H9 (cell line): ENCODE measurements at places on chromosomes 7 and 10. TPM values are rescaled to one million over a fixed set of nuclear protein-coding genes. Genes with fewer than 3 reads are reported as not detected.

ADAM12 gene
- 0.24 and 0.35 TPM in 2 replicates for total RNA-seq

SVOPL gene
- total RNA-seq = 1.1 and 1.4 TPM in 2 replicates

ADRB1 gene
- total RNA-seq = 0.13 TPM in 1 of 2 replicates, not detected in the other

THNSL1 gene
- 3.9 and 4.2 TPM in 2 replicates for total RNA-seq

ERVW-1 gene
- total RNA-seq = 0.09 TPM in 1 of 2 replicates, not detected in the other

RADIL gene
- total RNA-seq = 3.5 and 4.7 TPM in 2 replicates

SYT15 gene
- total RNA-seq = 0.59 and 0.81 TPM in 2 replicates

GUSB gene
- total RNA-seq = 62.0 and 63.4 TPM in 2 replicates

CCDC172 gene
- 1.3 and 1.8 TPM in 2 replicates for total RNA-seq

TMEM273 gene
- not detected in 2 replicates for total RNA-seq

C10orf67 gene
- total RNA-seq = not detected in 2 replicates

ACTL6B gene
- 0.33 and 0.50 TPM in 2 replicates for total RNA-seq

- no peak for DNase-seq
Measured at GRCh38 chr7:159067576-159068487, 76.8 kb downstream of the VIPR2 start.

DNA sequence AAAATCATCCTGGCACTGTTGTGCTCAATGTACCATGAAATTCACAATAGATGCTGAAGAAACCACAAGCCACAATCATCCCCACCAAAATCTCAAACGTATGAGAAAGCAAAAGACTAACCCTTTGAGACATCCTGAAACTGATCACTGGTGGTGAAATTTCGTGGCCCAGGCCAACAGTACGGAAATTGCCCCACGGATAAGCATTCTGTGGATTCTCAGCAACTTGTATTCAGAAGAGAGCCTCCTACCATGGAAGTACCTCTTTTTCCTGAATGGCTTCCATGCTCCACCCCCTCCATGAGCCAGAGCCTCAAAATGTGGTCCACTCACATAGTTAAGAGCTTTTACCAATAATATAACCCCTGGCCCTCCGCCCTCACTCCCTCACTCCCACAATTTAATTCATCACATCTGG lies 163.9 kb upstream of the AUTS2 start:
- DNase-seq = no peak

DNA sequence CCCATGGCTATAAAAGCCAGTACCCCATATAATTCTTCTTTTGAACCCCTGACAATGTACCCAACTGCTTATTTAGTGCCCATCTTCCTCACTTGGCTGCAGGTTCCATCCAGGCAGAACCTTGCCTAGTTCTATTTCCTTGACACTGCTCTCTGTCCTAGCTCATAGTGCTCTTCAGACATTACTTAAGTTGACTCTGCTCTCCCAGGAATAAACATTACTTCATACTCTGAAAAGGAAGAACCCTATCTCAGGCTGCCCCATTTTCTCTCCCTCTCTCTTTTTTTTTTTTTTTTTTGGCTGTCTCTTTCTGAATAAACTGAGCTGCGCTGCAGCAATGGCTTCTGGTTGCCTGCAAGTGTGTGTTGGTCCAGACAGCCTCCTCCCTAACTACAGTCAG lies 21.0 kb downstream of the ACTA2 start:
- no peak for DNase-seq

GRCh38 chr7:105218939-105219770 lies 169.6 kb downstream of the SRPK2 start:
- DNase-seq = no peak

GRCh38 chr10:47376522-47377220 lies 7.4 kb downstream of the ZNF488 start:
- DNase-seq = peak; percentile 8

- DNase-seq = no peak
Measured at GRCh38 chr10:77377034-77377433, 260.6 kb downstream of the KCNMA1 start.

- DNase-seq = no peak
Measured at GRCh38 chr10:48417374-48417773, 110.9 kb downstream of the MAPK8 start.

DNA sequence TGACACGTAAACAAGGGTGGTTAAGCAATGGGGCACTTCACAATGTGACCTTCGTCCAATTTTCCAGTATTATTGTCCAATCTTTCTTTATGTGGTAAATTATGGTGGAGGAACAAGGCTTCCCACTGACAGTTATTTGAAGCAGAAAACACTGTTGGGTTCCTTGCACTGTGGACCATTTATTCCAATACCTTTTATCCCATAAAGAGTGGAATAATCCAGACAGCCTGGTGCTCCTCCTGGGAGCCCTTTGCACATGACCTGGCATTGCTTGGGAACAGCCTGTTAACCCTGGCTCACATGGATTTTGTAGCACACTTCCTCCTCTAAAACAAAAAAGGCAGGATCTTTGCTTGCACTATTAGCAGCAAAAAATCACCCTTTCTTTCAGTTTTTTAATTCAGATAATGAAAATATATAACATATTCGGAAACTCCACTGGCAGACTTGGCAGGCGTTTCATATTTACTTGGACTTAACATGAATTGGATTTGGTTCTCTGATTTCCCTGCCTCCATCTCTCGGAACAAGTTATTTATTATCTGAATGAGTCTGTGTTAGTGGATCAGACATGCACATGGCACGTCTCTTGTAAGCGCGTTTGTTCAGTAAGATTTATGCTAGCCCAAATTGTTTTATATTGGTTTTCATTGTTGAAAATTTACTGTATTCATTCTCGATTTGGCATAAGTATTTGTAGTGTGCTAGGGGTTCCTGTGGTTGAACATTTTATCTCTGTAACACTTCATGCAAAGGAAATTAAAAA lies 59.3 kb downstream of the BMPER start:
- no peak for DNase-seq

- no peak for DNase-seq
Measured at GRCh38 chr7:155746188-155746587, 66.1 kb downstream of the SHH start.

DNA sequence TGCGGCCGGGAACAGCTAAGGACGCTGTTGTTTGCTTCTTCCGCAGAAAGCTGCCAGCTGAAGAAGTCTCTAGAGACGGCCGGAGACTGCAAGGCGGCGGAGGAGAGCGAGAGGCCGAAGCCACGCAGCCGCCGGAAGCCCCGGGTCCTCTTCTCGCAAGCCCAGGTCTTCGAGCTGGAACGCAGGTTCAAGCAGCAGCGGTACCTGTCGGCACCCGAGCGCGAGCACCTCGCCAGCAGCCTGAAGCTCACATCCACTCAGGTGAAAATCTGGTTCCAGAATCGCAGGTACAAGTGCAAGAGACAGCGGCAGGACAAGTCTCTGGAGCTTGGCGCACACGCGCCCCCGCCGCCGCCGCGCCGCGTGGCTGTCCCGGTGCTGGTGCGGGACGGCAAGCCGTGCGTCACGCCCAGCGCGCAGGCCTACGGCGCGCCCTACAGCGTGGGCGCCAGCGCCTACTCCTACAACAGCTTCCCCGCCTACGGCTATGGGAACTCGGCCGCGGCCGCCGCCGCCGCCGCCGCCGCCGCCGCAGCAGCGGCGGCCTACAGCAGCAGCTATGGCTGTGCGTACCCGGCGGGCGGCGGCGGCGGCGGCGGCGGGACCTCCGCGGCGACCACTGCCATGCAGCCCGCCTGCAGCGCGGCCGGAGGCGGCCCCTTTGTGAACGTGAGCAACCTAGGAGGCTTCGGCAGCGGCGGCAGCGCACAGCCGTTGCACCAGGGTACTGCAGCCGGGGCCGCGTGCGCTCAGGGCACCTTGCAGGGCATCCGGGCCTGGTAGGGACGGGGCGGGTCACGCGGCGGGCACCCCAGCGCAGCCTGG lies 2.4 kb downstream of the NKX2-3 start:
- peak; percentile 58 for DNase-seq

DNA sequence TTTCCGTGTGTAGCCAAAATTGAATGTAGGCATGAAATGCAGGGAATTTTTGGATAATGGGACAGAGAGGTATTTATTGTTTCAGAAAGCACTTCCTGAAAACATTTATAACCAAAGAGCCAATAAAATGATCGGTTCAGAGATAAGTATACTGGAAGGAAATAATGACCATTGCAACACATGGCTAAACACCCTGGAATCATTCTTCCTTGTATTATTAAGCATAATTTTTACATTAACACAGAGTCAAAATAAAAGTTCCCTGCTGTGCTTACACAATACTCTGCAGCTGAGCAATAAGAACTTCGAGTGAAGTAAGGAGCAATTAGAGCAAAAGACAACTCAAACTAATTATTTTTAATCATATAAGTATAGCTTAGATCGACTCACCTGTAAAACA lies 648.3 kb downstream of the TNS3 start:
- no peak for DNase-seq

DNA sequence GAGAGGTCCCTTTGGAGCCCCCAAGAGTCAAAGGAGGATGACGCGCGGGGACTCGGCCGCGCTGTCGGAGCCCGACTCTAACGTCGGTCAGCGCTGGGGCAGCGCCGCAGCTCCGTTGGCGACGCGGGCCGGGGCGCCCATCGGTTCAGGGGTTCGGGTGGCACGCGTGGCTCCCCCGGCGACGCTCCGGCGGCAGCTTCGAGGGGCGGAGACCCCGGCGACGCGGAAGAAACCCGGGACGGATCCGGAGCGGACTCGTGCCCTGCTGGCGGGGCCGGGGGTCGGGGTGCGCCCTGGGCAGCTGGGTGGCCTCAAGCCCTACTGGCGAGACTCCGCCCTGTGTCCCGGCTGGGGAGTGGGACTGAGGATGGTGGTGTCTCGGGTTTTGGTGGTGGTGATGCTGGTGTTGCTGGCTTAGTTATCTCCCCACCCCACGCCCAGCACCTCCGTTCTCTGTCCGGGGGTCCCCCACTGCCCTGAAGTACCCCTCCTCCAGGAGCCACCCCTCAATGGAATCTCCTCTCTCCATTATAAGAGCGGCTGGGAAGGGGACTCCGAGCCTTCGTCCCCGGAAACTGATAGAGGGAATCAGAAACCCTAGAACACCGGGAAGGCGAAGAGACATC lies at the start of gene NAT16:
Gene NAT16, minus strand, starts transcription at position 164 of the 626 bp plus-strand sequence. CDS start 5,486 bp downstream, outside the sequence.
- no peak for DNase-seq

- DNase-seq = no peak
Measured at GRCh38 chr7:30896036-30896435, 15.6 kb upstream of the AQP1 start.

DNA sequence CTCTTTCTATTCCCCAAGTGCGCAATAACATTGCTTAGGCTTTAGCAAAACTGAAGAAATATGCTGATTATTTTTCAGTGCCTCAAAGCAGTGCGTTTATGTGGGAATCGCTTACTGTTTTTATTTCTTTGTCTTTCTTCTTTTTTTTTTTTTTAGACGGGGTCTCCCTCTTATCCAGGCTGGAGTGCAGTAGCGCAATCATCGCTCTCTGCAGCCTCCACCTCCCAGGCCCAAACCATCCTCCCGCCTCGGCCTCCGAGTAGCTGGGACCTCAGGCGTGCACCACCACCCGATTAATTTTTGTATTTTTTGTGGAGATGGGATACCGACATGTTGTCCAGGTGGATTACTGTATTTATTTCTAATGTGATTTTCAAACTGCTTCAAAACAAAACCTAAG lies 1.2 kb downstream of the DENND10 start:
- no peak for DNase-seq

DNA sequence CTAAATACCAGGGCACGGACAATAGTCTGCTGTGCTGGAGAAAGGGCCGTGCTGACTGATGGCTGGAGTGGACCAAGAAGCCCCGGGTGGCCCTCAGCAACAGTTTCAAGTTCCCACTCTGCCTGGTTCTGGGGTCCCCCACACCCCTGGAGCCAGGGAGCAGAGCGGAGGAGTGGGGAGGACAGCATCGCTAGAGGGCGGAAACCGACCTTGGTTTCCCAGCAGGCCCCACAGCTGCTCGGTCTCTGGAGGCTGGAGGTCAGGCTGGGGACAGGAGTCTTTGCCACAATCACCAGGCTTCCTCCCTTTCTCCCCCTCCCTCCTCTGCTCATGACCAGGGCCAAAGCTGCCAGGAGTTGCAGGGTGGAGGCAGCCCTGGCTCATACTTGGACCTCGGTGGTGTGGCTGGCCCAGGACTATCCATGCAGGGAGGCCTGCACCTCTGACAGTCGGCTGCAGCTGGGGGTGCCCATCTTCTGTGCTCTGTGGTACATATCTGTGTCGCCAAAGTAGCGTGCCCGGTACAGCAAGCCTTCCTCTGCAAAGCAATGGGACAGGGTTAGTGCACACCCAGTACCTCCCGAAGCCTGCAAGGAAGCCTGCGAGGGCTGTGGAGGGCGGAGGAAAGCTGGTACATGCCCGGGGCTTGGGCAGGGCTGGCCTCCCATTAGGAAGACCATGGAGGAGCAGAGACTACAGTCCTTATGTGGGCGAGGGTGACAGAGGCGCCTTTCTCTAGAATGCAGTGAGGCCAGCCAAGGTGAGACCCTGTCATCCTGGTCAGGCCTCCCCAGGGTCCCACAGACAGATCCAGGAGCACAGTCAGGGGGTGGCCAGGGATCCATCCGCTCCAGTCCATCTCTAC lies 19.1 kb downstream of the DNAJB12 start:
- DNase-seq = no peak

DNA sequence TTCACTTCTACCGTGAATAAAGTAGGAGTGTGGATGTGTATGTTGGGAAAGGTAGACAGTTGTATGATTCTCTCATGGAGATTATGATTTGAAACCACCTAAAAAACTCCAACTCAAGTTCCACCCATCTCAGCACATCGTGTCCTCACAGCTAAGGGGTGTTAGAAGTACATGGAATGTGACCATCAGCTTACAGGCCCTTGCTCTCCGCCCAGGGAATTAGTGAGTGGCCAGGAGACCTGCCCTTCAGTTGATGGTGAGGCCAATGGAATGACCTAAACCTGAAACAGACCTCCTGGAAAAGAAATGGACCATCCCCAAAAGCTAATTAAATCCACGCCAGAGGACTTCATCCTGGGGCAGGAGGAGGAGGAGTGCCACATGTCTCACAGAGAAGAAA lies 2.1 kb upstream of the WNT2 start:
- DNase-seq = peak; percentile 70

DNA sequence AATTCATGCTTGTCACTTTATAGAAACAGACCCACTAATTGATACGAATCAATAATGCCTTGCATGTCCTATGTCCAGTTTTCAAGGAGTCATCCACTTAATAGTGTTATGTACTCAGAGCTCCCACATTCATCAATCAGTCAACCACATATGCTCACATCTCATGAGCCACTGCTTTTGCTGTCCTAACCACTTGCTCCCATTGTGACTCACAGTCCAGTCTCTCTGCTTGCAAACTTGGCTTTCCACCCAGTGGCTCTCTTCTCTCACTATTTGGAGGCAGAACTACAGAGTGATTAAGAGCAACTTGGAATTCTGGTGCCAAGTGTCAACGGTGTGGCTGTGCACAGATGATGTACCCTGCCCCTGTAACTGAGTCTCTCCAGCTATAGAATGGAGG lies 166.0 kb downstream of the SNX13 start:
- DNase-seq = no peak

GRCh38 chr10:93475227-93475626 lies 6.9 kb downstream of the MYOF start:
- no peak for DNase-seq

DNA sequence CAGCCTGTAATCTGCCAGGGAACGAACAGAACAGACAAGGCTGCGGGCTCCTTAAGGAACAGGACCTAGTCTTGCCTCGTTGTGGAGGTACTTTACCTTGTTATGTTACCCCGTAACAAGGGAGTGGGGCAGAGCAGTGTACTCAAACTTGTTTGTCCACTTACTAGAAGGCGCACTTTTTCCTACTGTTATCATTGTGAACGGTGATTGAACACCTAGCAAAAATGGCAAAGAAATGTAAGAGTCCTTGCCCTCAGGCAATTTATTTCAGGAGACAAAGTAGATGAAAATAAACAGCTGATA lies 620 bp upstream of the IMPDH1 start:
- no peak for DNase-seq

GRCh38 chr10:45375716-45376231 lies 1.8 kb downstream of the ALOX5 start:
- DNase-seq = no peak

- DNase-seq = no peak
Measured at GRCh38 chr7:127250312-127251035, 2.3 kb downstream of the GRM8 start.

GRCh38 chr7:90736968-90737939 lies 141.1 kb downstream of the CDK14 start:
- DNase-seq = no peak
